Small intestine (tissue), 16 donors: ENCODE measurements at places on chromosomes 4 and X. TPM values are rescaled to one million over a fixed set of nuclear protein-coding genes. Genes with fewer than 3 reads are reported as not detected.

Gene HSFX1
- 0.37 TPM for polyA plus RNA-seq

DNA sequence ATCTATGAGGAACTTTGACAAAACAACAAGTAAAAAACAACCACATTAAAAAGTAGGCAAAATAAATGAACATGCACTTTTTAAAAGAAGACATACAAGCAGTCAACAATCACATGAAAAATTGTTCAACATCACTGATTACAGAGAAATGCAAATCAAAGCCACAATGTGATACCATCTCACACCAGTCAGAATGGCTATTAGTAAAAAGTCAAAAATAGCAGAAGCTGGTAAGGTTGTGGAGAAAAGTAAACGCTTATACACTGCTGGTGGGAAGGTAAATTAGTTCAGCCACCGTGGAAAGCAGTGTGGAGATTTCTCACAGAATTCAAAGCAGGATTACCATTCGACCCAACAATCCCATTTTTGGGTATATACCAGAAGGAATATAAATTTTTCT lies 17.0 kb upstream of the LNX1 start:
- no peak for DNase-seq

- peak; percentile 66 for DNase-seq
These were observed 53.9 kb upstream of the C4orf50 start for GRCh38 chr4:6071959-6072720.

GRCh38 chr4:1851160-1851559 lies 4.8 kb downstream of the LETM1 start:
- no peak for DNase-seq

Gene DKK2
- polyA plus RNA-seq, result not detected

DNA sequence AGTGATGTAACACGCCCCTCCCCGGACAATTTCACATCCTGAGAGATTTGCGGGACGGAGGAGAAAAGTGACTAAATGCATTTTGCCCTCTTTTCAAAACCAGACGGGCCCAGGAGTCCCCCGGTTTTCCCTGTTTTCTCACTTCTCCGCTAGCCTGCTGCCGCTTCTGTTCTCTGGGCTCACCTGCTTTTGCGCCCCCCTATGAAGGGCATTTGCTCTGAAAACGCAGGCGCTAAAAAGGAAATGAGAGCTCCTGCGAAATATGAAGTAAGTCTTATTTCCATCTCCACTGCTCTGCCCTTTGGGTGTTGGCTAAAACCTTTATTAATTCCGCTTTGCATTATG lies 613 bp upstream of the TMEM47 start:
- DNase-seq, result no peak
